ENCODE measurements at places on chromosomes 5 and 9. TPM values are rescaled to one million over a fixed set of nuclear protein-coding genes. Genes with fewer than 3 reads are reported as not detected.

- no peak overlapping the region for H3K27ac ChIP-seq
- H3K4me3 ChIP-seq = no peak overlapping the region
- H3K4me1 ChIP-seq = peaks cover 5% of the 10 kb centered on the region
- DNase-seq = no peak
- no peaks in the 10 kb centered on the region for H3K27me3 ChIP-seq
Observed at GRCh38 chr5:16763211-16763610, 146.4 kb upstream of the RETREG1 start.

- H3K27ac ChIP-seq = no peak overlapping the region
- H3K4me1 ChIP-seq = no peaks in the 10 kb centered on the region
- no peaks in the 10 kb centered on the region for H3K36me3 ChIP-seq
- DNase-seq = no peak
Observed at GRCh38 chr9:109418827-109419226, 79.3 kb downstream of the PTPN3 start.

- H3K27me3 ChIP-seq = no peaks in the 10 kb centered on the region
- no peaks in the 10 kb centered on the region for H3K4me1 ChIP-seq
- H3K36me3 ChIP-seq = no peaks in the 10 kb centered on the region
- no peak overlapping the region for H3K27ac ChIP-seq
- no peak overlapping the region for H3K4me3 ChIP-seq
Observed at GRCh38 chr5:75524071-75524470, 12.4 kb downstream of the POLK start.

Gene HTR1A
- not detected for total RNA-seq

- no peak overlapping the region for H3K4me3 ChIP-seq
- H3K4me1 ChIP-seq = no peaks in the 10 kb centered on the region
- H3K36me3 ChIP-seq = no peaks in the 10 kb centered on the region
- no peak overlapping the region for H3K27ac ChIP-seq
- H3K27me3 ChIP-seq = peaks cover 4% of the 10 kb centered on the region
Observed at GRCh38 chr9:133758228-133758627, 20.1 kb upstream of the SARDH start.

DNA sequence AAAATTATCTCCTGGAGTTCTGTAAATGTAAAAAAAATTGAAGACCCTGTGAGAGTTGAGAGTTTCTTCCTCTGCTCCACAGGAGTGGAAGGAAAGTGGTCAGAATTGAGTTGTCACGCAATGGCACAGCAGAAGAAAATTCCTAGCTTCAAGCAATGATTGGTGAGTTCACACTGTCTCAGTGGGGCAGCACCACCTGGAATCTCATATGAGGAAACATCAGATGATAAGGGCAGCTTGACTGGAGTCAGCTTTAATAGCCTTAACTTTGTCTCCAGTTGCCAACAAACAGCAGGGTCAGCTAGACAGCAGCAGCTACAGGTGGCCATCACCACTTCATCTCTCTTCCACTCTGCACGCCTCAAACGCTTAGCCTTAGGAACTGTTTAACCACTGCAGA is 211.1 kb downstream of the EFNA5 start:
- no peaks in the 10 kb centered on the region for H3K36me3 ChIP-seq
- no peak for DNase-seq
- peaks cover 3% of the 10 kb centered on the region for H3K4me1 ChIP-seq
- H3K27me3 ChIP-seq = no peaks in the 10 kb centered on the region
- no peak overlapping the region for H3K27ac ChIP-seq
- no peak overlapping the region for H3K4me3 ChIP-seq

Gene MED10
- total RNA-seq = 98.0 TPM
